ENCODE measurements at places on chromosomes 1 and 21.
A peak's percentile ranks its signal among the peaks of the same experiment; 100 is the strongest.

DNA sequence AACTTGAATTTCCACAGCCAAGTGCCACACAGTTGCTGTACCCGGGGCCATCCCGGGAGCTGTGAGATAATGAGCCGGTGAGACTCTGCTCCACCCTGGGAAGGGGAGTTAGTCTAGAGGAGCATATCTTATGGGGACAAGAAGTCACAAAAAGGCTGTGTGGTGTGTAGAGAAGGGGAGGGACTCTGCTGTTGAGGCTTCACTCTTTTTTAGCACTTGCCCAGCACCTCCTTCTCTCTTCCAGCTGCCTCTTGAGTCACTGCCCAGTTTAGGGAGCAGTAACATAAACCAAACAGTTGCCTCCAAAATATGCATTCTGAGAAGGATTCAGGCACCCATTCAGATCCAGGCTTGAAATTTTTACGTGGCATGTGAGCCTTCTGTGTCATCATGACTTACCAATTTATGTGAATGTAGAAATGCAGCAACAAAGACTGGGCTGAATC is 744 bp upstream of the WDR26 start:
- peak; percentile 86 for DNase-seq

GRCh38 chr1:191284175-191284574 is 806.5 kb upstream of the BRINP3 start:
- DNase-seq: no peak

GRCh38 chr1:62384276-62385005 is 52.4 kb upstream of the USP1 start:
- DNase-seq: peak; percentile 99

- no peak for DNase-seq
These were observed 38.0 kb downstream of the F5 start for GRCh38 chr1:169548282-169548681.

GRCh38 chr1:33655496-33655895 is 183.1 kb downstream of the ZSCAN20 start:
- no peak for DNase-seq

- DNase-seq: no peak
These were observed 15.0 kb downstream of the PDE9A start for GRCh38 chr21:42668298-42668992.

DNA sequence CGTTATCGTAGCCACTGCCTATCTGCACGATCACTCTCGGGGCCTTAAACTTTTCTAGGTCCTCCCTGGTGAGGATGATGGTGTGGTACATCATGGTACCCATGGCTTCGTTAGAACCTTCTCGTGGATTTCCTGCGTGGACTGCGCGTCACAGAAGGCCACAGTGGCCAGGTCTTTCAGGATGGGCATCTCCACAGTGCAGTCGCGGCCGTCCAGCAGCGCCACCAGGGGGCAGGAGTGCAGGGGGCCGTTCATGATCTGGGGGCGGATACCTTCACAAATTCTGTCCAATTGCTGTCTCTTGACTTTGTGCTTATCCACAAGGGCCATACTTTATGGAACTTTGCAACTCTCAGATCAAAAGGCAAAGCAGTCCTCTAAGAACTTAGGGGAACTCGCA is 69.6 kb downstream of the WLS start:
- DNase-seq: no peak

DNA sequence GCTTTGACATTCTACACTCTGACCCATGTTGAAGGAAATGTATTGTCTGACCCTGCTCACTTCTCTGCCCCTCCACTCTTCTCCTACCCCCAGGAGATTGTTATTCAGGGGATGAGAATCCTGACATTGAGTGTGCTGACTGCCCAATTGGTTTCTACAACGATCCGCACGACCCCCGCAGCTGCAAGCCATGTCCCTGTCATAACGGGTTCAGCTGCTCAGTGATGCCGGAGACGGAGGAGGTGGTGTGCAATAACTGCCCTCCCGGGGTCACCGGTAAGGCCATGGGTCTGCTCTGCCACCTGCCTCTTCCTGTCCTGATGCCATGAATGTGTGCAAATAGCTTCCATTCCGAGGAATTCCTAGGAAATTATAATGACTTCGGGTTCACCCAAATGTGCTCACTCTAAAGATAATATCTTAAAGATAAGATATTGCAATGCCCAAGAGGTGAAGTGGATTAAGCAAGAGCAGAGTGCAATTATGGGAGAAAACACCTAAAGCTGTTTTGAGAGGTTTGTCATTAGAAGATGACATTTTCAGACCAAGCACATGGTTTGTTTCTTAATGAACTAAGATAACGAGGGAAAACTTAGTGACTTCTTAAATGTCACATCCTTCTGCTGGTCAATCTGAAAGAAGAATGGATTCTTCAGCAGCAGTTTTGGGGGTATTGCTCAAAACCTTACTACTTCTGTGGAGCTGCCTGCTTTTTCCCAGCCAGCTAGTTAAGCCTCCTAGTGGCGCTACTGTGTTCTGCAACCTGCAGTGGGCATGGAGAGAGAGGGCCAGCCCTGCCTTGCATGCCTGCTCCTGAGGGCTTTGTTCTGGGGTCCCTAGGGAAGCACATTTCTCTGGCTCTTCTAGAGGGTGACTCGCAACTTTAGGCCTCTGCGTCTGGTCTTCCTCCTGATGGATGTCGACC is 41.6 kb downstream of the LAMC2 start:
- DNase-seq: peak; percentile 60

GRCh38 chr1:33220676-33221384 is 35.5 kb upstream of the ZNF362 start:
- DNase-seq: peak; percentile 56

DNA sequence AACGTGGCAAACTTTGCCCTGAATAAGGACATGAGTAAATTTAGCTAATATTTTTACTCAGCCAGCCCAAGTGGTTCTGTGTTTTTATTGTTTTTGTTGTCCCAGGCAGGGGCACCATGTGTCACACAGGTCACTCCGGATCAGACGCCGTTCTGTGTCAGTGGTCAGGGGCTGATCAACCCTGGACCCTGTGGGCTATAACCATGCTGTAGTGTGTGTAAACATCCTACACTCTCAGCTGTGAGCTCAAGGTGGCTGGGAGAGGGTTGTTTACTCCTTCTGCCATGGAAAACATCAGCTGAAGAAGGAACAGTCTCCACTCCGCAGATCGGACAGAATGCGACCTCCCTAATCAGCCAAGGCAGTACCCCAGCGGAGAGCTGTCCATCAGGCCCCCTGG is 26.5 kb upstream of the KCNQ4 start:
- no peak for DNase-seq

DNA sequence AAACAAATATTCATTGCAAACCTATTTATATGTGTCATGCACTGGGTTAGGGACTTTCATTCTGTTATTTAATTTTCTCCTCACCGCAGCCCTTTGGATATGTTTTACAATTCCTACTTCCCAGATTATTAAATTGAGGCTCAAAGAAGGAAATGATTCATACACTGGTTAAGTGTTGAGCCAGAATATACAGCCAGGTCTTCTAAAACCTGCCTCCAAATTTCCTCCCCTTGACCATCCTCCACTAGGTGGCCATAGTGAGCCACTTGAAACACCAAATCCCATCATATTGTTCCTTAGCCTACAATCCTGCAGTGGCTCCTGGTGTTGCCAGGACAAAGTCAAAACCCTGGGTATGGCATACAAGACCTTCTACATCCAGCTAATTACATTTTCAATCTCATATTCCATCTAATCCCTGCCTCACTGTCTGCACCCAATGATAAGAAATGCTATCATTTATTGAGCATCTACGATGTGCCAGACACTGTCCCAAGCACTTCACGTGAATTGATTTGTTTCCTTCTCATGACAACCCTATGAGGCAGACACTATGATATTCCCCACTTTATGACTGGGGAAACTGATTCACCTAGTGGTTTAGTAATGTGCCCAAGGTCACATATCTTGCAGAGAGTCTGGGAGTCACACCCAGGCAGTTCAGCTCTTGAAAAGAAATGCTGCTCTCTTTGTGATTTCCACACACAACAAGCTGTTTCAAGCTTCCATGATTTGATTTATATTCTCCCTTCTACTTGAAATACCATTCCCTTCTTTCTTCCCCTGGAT is 23.6 kb upstream of the KIRREL1 start:
- peak; percentile 95 for DNase-seq

DNA sequence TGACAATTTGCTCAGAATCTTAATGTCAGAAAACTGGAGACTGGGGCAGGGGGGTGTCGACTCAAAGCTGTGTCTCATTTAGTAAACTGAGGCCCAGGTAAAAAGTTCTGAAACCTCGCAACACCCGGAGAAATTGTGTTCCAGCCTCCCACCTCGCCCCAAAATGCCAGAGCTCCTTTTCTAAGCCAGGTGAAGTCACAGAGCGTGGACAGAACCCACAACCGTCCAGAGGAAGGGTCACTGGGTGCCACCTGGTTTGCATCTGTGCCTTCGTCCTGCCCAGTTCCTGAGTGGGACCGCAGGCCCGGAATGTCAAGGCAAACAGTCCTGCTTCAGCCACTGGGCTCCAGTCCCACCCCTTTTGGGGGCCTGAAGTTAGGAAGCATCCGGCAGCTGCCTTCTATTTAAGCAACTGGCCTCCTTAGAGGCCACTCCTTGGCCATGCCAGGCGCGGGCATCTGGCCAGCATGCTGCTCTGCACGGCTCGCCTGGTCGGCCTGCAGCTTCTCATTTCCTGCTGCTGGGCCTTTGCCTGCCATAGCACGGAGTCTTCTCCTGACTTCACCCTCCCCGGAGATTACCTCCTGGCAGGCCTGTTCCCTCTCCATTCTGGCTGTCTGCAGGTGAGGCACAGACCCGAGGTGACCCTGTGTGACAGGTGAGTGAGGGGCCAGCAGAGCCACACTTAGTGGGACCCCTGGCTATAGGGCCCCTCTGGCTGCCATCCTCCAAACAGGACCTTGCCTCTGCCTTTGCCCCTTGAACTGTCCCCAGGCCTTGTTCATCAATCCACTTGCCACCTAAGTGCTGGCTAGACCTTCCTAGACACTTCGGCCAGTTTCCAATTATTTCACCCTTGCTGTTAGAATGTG is at the start of gene TAS1R1:
TSS of gene TAS1R1 (plus strand) at position 401 of the 872 bp plus-strand sequence. CDS start at position 468, 67 bp downstream.
- DNase-seq: peak; percentile 28

- no peak for DNase-seq
These were observed 1235.0 kb upstream of the ADGRL4 start for GRCh38 chr1:80241566-80241965.

DNA sequence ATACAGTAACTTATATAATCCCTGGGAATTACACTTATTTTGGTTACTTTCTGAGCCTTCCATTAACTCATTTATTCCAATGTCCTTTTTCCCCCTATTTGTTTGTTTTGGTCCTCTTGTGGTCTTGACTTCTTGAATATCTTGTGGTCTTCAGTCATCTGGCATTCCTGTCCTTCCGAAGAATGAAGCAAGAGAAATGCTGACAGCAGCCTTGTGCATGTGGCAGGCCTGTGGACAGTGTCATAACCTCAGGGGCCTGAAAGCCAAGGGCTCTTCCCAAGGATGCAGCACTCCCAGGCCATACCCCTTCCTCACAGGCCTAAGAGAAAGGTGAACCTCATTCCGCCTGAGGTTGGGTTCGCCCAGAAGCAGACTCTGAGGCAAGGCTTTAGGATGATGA is 470.2 kb downstream of the DISC1 start:
- DNase-seq: no peak

DNA sequence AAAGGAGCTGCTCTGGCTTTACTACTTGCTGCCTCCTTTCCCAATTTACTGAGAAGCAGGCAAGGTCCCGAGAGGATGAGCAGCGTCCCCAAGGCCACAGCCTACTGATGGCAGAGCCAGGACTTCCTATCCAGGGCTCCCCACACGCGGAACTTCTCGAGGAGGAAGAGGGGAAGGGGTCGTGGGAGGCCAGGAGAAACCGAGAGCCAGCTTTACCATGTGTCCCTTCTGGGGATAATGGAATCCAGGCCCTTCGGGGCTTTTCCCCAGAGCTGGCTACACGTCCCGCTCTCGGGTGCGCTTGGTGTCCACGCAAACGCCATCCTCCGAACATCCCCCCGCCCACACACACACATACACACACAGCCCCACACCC is 4.3 kb upstream of the CCN1 start:
- DNase-seq: peak; percentile 89

- DNase-seq: no peak
These were observed 32.6 kb downstream of the RYR2 start for GRCh38 chr1:237074371-237075117.

DNA sequence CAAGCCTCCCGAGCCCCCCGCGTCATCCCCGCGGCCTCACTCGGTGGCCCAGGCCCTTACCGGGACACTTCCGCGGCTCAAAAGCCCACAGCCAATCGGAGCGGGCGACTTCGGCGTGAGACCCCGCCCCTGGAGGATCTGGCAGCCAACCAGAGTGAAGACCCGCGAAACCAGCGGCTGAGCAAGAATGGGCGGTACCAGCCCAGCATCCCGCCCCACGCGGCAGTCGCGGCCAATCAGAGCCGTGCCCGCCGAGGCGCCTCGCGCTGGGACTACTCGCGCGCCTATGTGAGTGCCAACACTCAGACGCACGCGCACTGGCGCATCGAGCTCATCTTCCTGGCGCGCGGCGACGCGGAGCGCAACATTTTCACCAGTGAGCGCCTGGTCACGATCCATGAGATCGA is 22.5 kb downstream of the DISP3 start:
- no peak for DNase-seq

DNA sequence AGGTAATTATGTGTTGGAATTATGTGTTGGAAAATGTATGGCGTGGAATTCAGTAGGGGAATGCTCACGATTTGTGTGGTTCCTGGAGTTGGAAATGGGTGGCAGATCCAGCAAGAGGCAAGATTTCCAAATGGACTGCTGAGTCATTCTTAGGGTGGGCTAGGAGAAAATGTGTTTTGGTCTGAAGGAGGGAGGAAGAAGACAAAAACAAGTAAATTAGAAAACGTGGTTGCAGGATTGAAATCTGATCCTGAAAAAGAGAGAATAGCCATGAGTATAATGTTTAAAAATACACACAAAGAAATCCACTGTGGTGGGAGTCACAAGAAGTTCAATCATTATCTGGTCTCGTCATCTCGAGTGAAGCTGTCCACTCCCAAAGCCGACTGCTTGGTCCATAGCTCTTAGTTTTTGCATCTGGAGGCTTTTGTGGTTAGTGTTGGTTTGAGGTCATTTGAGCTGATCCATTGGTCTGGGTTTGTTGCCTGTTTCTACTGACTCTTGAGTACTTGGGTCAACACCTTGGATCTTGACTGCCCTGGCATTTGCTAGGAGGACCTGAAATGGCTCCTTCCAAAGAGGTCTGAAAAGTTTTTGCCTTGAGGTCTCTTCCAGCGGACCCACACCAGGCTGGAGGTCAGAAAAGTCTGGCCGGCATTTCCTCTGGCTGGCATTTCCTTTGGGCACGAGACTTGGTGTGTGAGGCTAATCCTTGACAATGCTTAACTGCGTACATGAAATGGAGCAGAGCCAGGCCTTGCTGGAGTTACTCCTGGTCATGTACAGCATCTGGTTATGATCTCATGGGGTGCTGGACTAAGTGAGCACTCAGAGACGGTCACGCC is 9.2 kb downstream of the MX2 start:
- DNase-seq: peak; percentile 4

DNA sequence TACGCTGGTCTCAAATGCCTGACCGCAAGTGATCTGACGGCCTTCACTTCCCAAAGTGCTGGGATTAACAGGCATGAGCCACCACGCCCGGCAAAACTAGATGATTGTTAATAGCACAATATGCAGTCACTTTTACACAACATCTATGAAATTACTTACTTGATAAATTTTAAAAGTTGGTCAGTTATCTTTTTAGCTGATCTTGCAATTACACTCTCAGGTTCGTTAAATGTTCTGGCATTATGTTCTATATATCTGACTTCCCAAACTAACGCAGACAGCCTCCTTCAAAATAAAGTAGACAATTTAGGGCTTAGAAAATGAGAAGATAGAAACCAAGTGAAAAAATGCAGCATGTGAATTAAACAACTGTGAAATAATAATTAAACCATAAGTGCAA is 31.8 kb upstream of the PSMG1 start:
- DNase-seq: no peak
